ENCODE measurements at places on chromosomes 7 and 10.

DNA sequence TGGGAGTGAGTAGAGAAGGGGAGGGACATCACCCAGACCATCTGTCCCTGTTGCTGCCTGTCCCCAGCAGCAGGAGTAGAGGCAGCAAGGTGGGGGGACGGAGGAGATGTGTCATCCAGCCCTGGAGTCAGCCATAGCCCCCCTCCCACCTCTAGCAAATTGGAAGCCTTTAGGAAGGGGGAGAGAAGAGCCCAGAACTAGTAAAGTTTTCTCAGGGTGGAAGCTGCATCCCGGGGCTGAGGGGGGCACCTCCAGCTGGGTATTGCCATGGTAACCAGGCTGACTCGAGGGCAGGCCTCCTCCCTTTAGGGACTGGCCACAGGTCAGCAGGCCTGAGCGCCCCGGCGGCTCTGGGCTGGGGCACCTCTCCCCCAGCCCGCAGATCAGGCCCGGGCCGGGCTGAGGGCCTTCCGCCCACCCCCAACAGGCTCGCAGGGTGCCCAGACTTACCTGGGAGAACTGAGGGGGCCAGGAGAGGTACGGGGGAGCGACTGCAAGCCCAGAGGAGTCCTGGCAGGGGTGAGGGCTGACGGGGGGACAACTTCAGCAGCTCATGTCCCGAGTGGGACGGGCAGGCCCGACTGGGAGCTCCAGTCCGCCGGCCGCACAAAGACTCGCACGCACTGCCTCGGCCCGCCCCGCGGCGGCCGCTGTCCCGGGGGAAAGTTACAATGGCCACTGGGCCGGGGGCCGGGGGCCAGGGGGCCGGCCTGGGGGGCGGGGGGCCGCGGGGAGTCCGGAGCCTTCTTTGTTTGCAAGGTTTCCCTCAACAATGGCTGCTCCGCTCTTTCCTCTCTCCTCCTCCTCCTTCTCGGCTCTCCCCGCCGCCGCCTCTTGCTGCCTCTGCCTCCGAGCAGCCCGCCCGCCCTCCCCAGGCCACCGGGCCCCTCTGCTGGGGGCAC lies 6.0 kb downstream of the LDB1 start:
- DNase-seq = no peak

DNA sequence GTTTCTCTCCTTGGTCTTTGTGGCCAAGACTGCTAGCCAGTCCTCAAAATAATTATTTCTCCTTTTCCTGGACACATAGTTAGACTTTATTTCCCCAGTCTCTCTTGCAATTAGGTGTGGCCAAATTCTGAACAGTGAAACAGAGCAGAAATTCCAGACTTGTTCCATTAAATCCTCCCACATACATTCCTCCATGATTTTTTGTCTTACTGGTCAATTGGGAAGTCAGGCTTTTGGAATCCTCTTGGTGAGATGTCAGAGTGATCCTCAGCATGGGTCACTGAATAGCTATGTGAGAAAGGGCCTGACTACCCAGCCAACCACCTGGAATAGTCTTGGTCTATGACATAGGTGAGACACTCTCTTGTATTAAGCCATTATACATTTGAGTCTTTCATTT lies 164.2 kb downstream of the DGKI start:
- peak; percentile 68 for DNase-seq

GRCh38 chr7:22296265-22296566 lies 60.7 kb downstream of the RAPGEF5 start:
- DNase-seq = no peak

GRCh38 chr7:102294589-102294988 lies 7.9 kb downstream of the SH2B2 start:
- DNase-seq = no peak

DNA sequence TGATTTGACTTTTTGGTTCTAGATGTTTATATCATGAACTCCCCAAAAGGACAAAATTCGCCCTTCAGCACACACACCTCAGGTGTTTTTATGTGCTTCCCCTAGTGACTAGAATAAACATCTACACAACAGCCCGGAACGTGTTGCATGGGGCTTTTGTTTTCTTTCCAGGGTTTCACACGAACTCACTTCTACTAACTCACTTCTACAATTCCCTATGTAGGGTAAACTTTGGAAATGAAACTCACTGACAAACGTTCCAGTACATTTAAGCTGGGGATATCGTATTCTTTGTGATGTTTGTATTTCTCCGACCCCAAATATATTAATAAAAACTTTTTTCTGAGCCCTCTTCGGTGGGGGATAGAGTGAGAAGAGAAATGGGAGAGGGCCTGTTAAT lies 1.4 kb downstream of the TRA2A start:
- no peak for DNase-seq

GRCh38 chr7:16136896-16137295 lies 284.4 kb downstream of the CRPPA start:
- no peak for DNase-seq

GRCh38 chr7:10355816-10356215 lies 617.9 kb upstream of the PHF14 start:
- no peak for DNase-seq

DNA sequence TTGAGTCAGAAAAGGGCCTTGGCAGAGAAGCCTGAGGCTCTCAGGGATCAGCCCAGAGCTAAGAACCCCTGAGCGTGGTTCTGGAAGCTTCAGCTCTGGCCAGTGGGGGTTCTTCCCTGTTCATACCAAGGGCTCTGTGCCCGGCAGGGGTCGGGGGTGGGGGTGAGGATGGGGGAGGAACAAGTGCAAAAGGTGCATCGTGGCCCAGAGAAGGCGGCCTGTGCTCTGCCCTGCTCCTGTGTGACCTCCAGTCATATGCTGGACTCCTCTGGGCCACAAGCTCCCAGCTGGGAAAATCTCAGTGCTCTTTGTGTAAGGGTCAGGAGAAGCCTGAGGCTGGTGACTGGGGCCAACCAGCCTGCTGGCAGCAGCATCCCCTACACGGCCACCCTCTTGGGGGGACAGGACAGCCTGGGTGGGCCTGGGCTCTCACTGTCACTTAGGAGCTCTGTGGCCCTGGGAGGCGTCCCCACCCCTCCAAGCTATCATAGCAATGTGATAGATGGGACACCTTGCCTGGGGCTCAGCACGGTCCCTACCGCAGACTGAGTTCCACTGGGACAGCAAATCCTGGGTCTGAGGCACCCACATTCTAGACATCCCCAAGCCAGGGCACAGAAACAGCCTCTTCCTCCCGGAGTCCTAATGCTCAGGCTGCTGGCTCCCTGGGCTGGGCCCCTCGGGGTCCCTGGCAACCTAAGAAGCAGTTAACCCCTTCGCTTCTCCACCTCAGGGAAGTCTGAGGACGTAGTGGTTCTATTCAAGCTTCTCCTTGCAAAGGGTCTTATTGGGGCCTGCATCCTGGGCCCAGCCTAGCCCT lies 2.5 kb downstream of the MMRN2 start:
- DNase-seq = no peak

- no peak for DNase-seq
These were observed 29.1 kb downstream of the GPRIN2 start for GRCh38 chr10:46527241-46527811.

- no peak for DNase-seq
These were observed 10.1 kb downstream of the AQP1 start for GRCh38 chr7:30921540-30922401.

DNA sequence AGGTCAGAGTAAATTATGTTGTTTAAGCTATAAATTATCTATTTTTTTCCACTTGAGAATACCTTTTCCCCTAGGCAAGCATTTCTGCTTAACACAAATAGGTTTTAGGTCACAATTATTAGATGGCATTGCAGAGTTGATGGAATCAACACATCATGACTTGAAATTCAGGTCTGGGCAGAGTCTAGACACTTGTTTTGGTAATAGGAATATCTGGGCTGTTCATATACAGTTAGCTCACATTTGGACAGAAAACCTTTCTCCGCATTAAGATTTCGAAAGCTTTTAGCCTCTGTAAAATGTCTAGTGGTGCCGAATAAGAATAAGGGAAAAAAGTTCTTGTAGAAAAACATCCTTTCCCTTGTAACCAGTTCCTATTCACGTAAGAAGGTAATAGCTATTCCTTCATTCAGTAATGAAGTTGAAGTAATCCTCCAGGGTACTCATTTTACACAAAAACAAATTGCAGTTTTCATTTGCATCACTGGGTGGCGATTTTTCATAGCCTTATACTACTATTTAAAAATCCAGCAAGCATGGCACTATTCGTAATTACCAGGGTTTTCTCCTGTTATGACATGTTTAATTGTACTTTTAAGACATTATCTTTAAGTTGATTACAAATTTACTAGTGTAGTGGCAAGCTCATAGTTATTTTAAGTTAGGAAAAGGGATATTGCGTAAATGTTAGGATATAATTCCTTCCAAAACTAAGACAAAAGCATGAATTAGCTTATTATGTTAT lies 37.0 kb downstream of the RPA3 start:
- peak; percentile 13 for DNase-seq

DNA sequence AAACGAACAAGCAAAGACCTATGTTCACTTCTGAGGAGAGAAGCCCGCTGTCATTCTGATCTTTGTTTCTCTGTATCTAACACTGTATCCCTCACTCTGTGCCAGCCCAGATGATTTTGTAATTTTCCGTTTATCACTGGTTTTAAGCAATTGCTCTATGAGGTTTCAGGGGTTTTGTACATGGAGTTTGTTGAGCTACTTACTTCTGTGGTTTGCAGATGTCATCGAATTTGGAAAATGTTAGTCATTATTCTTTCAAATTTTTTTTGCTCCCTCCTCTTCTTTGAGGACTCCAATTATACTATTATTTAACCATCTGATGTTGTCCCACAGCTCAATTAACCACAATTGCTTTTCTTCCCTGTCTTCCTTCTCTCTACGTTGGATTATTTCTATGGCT lies 650.9 kb upstream of the IGFBP3 start:
- no peak for DNase-seq

- peak; percentile 100 for DNase-seq
These were observed 85.2 kb downstream of the HGF start for GRCh38 chr7:81684514-81685269.

DNA sequence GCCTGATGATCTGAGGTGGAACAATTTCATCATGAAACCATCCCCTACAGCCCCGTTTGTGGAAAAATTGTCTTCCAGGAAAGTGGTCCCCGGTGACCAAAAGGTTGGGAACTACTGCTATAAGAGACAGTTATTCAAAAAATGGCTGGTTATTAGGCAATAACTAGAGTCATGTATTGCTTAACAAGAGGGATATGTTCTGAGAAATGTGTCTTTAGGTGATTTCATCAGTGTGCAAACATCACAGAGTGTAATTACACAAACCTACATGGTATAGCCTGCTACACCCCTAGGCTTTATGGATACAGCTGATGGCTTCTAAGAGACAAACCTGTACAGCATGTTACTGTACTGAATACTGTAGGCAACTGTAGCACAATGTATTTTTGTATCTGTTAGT lies 71.3 kb upstream of the CSTF2T start:
- peak; percentile 87 for DNase-seq

DNA sequence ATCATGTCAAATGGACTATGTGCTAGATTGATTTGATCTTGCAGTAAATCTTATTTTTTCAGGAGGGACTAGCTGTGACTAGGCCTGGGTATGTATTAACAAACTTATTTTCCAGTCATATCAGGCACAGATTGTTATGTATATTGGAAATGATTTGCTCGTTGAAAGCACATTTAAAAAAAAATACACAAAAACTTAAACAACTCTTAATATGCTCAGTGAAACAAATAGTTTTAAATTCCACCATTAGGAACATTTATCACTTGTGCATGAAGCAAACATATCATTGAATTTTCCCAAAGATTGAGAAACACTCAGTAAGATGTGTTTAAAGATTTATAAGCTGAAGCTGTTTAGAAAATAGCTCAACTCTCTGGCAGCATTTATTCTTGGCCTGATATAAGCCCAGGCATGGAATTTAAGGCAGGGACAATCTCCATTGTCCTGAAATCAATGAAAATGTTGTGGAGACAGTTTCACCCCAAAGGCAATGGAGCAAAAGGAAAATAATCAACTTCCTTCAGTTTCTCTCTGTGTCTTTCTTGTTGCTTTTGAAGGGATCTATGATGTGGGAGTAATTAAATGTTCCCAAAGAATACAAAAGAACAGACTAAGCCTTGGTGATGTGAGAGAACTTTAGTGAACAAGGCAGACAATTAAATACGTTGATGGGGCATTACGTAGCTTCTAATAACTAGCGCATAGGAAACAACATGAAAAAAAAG lies 250.3 kb downstream of the GPR37 start:
- no peak for DNase-seq

DNA sequence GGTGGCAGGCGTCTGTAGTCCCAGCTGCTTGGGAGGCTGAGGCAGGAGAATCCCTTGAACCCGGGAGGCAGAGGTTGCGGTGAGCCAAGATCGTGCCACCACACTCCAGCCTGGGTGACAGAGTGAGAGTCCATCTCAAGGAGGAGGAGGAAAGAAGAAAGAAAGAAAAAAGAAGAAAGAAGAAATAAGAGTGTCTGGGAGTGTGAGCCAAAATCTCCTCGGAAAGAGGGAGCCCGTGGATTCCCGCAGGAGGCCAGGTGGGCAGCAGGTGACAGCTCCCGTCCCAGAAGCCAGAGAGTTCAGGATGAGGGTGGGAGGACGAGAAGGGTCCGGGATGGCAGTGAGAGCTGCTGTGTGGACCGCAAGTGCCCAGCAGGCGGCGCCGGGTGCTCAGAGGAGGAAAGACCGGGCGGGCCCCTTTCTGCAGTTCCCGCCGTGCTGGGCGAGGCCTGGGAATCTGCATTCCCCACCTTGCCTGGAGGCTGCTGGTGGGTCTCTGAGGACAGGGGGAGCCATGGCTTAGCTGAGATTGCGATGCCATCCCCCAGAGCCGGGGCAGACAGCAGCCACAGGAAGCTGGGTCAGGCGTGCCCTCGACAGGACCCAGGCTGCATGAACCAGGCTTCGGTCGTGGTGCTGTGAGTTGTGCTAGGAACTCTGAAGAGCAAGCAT lies 17.1 kb upstream of the AMZ1 start:
- no peak for DNase-seq

- DNase-seq = no peak
These were observed 30.7 kb upstream of the RBM20 start for GRCh38 chr10:110613341-110613995.

DNA sequence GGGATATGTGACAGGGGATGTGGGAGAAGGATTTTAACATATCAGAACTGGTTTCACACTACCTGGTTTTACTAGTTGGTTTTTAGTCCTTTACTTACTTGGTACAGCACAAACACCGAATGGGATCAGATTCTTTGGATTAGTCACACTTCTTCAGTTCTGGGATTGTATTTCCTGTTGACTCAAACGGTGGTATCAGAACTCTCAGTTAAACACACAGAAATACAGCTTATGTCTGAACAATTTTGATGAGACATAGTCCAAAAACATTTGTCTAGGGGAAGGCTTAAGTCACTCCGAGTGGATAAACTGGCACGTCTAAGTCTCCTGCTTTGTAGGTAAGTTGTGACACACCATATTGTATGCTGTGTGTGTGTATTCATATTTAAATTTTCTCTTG lies 480.5 kb downstream of the PHTF2 start:
- peak; percentile 44 for DNase-seq

GRCh38 chr7:22860784-22861482 lies 38.3 kb upstream of the TOMM7 start:
- DNase-seq = no peak

DNA sequence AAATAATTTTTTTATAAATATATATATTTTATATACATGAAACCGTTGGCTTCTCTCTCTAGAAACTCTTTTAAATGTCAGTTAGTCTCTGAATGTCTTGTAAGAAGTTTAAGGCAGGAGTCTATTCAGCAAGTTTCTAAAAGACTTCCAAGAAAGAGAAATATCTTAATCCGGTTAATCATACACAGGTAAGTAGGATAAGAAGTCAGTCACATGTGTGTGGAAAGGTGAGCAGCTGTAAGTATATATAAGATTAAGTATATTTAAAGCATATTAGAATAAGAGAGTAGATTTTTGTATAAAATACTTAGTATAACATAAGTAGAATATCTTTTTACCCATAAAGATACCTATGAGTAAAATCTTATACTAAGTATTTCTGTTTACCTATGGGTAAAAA lies 48.9 kb downstream of the AGBL3 start:
- DNase-seq = no peak

GRCh38 chr10:128287921-128288320 lies 161.7 kb upstream of the MKI67 start:
- DNase-seq = no peak
